Substantia nigra (tissue), 51 donors: ENCODE measurements at places on chromosomes 13 and 19.

DNA sequence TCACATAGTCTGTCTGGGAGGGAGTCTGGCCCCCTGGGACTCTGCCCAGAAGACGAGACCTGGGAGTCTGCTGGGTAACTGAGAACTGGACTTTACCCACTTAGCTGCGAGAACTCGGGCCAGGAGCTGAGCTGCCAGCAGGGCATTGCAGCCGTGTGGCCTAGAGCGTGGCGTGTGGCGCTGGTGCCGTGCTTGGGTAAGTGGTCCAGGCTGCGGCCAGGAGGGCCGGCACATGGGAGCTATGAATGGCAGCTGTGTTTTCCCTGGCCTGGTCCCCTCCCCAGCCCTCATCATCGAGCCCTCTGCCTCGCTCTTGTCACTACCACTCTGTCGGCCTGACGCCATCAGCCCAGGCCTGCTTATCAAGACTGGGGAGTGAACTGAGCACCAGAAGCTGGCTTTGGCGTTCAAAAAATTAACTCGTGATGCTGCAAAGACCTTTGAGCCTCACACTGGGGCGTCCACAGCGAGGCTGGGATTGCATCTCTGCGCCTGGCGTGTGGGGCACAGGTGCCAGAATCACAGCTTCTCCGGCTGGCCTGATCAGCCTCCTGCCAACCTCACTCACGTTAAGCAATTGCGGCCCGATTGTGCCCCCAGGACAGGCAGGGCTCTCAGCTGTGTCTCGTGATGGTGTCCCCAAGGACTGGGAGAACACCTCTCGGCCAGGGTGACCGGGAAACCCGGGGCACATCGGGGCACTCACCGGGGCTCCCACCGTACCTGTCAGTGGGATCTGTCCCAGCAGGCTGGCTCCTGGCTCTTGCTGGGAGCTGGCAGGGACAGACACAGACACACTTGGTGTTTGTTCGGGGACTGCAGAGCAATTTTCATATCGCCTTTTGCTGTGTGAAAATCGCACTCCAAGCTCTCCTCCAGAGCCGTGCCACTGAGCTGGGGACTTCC is 85.9 kb downstream of the KDM4B start:
- no peak for DNase-seq

DNA sequence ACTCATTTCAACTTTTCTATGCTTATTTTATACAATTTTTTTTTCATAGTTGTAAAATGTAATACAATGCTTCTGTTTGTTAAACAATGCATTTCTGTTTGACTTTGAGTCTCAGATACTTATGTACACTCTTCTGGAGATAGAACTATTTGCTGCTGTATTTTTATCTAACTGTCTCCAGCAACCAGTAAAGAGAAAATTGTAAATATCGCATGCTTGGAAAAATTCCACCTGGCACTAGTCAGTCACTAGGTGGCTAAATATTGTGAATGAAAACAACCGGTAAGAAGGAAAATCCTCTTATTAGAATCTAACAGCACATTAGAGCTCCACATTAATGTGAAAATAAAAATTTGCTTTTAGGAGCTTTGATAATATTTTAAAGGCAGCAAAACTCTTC is 876.5 kb downstream of the PCDH9 start:
- DNase-seq, result no peak

- DNase-seq, result no peak
Observed at GRCh38 chr19:38032151-38032550, 125.1 kb downstream of the SIPA1L3 start.

GRCh38 chr19:38399081-38399480 is 3.8 kb upstream of the FAM98C start:
- no peak for DNase-seq

DNA sequence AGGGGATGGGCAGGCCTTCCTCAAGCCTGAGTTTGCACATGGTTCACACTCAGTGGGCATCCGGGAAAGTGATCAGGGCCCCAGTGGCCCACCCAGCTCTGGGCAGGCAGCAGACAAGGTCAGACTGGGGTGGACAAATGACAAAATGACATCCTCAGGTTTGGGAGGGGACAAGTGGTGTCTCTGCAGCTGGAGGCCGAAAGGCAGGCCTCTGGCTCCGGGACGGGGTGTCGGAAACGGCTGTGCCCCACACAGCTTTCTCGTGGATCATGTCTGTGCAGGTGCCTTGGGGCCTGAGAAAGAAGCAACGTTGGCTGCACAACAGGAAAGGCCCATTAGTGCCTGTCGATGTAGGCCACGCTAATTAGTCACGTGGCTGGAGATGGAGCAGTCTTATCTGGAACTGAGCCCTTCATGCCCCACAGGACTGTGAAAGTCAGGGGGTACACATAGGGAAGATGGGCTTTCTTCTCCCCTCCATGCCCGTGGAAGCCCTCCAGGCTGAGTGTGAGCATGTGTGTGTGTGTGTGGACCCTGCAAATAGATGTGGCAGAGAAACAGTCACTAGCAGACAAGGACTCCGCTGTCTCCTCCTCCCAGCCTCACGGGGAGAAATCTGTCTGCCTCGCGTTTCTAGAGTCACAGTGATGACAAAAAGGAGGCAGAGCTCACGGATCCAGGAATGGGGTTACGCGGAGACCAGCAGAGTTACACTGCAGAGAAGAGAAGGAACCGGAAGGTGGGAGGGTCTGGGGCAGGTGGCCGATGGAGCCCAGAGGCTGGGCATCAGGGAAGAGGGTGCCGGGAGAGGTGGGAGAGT is 44.2 kb downstream of the CHST8 start:
- no peak for DNase-seq

DNA sequence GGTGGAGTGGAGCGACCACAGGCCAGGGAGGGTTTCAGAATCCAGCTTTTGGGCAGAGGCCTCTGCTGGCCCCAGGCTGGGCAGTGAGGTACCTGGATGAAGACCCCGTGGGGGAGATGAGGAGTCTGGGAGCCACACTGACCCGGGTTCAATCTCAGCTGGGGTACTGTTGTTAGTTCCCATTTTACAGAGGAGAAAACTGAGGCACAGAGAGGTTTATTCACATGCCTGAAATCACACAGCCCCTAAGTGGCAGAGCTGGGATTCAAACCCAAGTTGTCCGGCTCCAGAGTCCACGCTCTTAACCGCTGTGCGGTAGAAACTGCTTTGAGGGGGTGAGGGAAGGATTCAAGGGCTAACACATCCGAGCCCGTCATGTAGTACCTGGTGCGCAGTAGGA is 45.0 kb downstream of the MYH14 start:
- DNase-seq, result no peak

DNA sequence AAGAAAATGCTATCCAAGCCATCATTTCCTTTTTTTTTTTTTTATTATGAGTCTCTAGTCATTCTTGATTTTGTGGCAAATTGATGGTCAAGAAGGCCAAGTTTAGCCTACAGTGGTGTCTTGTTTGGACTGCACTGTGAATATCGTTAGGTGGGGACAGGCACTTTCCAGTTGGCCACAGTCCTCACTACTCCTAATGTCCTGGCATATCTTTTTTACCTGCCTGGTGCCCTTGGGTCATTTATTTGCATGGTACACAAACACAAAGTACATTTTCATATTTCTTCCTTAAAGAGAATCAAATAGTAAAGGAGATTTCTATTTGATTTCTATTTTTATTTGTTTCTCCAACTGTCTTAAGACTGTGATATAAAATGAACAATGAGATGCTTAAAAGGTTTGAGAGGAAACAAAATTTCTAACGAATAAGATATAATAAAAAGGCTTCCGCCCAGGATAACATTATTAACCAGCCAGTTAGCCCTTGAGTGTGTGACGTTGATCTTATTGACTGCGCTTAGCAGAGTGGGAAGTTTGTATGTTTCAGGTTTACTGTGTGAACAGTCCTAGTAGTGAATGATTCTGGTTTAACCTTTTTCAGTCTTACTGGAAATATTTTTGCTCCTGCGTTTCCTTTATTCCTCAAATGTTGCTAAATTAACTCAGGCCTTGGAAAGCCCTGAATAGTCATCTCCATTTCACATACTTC is 312.0 kb downstream of the ATP8A2 start:
- no peak for DNase-seq

DNA sequence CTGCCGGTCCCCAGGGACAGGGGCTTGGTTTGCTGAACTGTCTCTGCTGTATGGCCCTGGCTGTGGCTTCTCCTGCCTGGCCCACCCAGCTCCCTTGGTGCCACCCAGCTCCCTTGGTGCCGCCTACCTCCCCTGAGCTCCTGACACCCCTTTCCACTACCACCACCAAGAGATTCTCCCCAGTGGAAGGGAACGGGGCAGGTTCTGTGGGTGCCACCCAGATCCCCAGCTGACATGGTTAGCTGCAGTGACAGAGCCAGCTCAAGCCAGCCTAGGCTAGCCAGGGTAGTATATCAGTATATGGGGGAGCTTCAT is 28.5 kb upstream of the POP4 start:
- no peak for DNase-seq

DNA sequence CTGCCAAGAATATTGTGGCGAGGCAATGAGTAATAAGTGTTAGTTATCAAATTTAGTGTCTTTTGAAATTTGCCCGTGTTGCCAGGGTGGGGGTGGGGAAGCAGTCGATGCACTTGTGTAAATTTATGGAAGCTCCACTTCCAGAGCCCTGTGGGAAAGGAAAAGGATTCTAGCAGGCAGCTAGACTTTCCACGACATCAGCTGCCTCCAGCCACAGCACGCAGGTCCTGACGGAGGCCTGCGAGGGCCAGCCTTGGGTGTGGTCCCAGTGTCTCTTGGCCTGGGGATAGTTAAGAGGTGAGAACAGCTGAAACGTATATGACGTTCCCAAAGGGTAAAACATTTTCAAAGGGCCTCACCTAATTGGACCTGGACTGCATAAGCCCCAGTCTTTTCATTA is 433.0 kb downstream of the TSHZ3 start:
- no peak for DNase-seq

GRCh38 chr19:18291019-18291524 is 9.7 kb upstream of the JUND start:
- DNase-seq, result no peak

DNA sequence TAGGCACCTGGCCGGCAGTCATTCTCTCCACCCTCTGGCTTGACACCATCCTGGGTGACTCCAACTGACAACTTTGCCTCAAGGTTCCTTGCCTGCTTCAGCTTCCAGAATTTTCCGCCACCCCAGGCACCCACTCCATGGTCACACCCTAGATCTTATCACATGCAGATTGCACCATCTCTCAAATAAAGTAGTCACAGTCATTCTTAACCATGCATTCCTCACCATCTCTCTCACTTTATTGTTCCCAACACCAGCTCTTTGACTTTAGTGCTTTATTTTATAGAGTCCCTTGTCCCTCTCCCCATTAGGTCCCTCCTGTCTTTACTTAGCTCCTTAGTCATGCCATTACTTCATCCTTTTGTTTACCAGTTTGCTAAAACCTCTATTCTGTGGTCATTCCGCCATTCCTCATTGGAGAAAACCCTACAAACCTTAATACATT is 351.7 kb downstream of the SPRY2 start:
- no peak for DNase-seq

GRCh38 chr13:97030705-97031452 is 36.6 kb upstream of the OXGR1 start:
- DNase-seq, result no peak

DNA sequence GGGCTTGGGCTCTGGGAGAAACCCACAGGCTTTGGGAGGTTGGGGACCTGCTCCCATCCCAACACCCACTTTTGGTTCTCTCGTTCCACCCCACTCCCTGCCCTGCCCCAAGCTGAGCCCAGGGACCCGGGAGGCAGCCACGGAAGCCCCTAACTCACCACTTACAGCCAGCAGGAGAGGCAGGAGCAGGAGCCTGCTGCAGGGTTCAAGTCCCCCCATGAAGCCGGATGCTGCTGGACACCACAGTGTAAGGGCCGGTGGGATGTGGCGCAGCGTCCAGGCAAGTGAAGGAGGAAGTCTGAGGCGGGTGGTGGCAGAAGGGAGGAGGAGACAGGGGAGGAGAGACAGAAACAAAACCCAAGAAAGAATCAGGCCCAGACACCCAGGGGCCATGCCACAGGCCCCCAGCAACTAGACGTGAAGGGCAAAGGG is at the start of gene TYROBP:
Gene TYROBP, minus strand, starts transcription at position 286 of the 432 bp plus-strand sequence. Its CDS starts 67 bp downstream, at position 219.
- DNase-seq, result no peak

GRCh38 chr19:46631481-46631880 is 4.5 kb downstream of the GNG8 start:
- DNase-seq, result no peak

DNA sequence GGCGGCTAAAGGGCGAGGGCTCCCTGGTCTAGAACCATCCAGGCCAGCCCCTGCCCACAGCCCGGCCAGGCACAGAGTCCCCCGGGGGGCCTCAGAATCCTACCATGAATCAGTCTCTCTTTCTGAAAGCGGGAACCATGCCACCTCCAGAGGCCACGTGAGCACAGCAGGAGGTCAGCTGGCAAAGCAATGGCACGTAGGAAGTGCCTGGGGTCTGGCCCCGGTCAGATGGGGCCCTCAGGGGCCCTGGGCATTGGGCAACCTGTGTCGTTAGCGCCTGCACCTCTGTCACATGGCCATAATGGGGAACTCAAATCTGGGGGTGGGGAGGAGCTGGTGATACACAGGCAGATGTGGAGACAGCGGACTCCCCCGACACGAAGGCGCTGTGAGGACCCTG is 8.8 kb downstream of the MFSD12 start:
- DNase-seq, result peak; percentile 33

DNA sequence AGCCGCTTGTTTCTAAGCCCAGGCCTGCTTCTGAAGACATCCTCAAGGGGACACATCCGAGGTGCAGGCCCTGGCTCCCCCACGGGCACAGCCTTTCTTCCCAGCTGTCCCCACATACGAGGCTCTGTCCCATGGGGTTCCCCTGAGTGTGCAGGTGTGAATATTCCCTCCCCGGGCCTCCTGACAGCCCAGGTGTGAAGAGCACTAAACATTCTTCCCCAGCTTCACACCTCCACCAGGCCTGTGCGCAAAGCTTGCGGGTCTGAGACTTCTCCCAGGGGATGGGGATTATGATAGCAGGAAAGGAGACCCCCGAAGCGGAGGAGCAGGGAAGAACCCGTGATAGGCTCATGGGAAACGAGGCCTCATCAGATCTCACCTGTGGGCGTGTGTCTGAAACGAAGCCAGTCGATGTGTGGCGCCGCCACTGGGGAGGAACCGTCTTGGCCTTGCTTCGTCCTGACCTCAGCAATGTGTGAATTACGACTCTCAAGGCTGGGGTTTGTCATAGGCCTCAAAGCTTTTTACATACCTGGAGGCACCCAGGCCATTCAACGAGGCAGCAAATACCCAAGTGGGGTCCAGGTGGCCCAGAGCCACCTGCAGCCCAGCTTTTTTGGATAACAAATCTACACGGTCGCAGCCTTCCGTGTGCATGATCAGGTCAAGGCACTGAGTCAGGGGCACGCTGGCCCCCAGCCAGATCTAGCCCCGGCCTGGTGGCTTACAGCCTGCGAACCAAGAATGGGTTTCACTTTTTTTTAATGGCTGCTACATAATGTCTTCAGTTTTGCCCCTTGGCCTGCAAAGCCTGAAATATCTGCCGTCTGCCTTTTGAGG is 134.3 kb downstream of the STK24 start:
- no peak for DNase-seq

GRCh38 chr19:17803264-17803896 is 8.4 kb downstream of the B3GNT3 start:
- no peak for DNase-seq

GRCh38 chr19:6577476-6578125 is 13.3 kb downstream of the CD70 start:
- DNase-seq, result no peak

- DNase-seq, result peak; percentile 85
Observed at GRCh38 chr19:47239610-47240296, 8.8 kb upstream of the BBC3 start.

GRCh38 chr13:106348075-106348840 is 187.2 kb downstream of the EFNB2 start:
- DNase-seq, result no peak

- DNase-seq, result no peak
Observed at GRCh38 chr13:66860878-66861417, 369.2 kb downstream of the PCDH9 start.
